ENCODE measurements at places on chromosomes 16 and 17.

GRCh38 chr17:48553190-48553547 is 8.3 kb upstream of the HOXB2 start:
- DNase-seq, result no peak

DNA sequence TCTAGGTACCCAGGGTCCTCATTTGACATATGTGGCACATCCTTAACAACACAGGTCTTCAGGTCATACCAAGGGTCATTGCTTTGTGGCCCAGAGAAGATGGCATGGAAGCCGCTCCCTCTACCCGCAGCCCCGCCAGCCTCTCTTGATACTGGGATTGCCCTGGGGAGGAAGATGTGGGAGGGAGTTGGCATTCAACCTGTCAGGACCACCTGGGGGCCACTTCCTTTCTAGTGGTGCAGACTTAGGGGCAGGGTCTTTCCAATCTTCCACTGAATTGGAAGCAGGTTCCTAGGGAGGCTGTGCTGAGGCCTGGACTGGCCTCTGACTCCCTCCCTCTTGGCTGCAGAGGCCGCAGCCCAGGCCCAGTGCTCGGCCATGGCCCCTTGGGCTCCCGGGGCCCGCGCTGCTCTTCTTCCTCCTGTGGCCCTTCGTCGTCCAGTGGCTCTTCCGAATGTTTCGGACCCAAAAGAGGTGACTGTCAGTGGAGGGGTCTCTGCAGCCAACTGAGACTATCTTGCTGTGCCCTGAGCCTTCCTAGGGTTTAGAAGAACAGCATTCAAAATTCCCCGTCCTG is 5.1 kb upstream of the HEXIM1 start:
- DNase-seq, result no peak

- no peak for DNase-seq
These were observed 67.0 kb downstream of the N4BP1 start for GRCh38 chr16:48542966-48543365.

GRCh38 chr16:83356986-83357385 is 450.8 kb upstream of the HSBP1 start:
- DNase-seq, result no peak

All from ELR (cell line).